ENCODE measurements at places on chromosomes 2 and 18.

GRCh38 chr2:241509155-241509784, 886 bp upstream of the STK25 start:
- DNase-seq = no peak

- no peak for DNase-seq
Observed at GRCh38 chr2:73749314-73749713, 12.2 kb upstream of the TPRKB start.

GRCh38 chr2:172870396-172870795, 134.8 kb downstream of the RAPGEF4 start:
- no peak for DNase-seq

GRCh38 chr2:222538535-222538934, 114.2 kb downstream of the SGPP2 start:
- DNase-seq = no peak

DNA sequence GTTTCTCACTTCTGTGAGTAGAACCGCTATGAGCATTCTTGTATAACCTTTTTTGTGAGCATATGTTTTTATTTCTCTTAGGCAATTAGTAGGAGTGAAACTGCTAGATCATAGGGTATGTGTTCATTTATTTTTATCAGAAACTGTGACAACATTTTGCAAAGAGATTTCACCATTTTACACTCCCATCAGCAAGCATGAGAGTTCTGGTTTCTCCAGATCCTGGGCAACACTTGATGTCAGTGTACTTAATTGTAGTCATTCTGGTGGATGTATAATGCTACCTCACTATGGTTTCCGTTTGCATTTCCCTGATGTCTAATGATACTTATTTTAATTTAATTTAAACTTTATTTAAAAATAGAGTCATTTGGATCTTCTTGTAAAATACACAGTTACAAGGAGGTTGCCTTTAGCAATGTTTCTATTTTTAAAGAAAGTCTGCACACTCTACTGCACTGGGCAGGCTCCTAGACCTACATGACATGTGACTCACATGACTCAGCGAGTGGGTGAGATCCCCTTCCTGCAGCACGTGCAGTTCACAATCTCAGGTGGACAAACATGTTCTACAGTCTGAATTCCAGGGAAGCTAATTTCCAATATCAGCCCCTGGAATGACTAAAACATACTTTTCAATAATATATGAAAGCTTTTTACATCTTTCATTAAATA, 127.0 kb upstream of the BCL2L11 start:
- DNase-seq = peak; percentile 34

DNA sequence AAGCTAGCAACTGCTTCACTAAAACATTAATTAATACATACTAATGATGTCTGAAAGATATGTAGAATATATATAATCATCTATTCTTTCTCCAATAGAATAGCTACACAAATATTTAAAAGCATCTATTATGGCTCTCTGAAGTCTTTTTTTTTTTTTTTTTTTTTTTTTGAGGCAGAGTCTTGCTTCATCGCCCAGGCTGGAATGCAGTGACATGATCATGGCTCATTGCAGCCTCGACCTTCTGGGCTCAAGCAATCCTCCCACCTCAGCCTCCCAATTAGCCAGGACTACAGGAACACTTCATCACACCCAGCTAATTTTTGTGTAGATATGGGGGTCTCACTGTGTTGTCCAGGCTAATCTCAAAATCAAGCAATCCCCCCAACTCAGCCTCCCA, 120.4 kb upstream of the KYNU start:
- no peak for DNase-seq

- DNase-seq = peak; percentile 51
Observed at GRCh38 chr2:175004730-175004979, 526 bp downstream of the CHN1 start.

- DNase-seq = no peak
Observed at GRCh38 chr2:147863835-147864234, 19.0 kb downstream of the ACVR2A start.

- DNase-seq = peak; percentile 80
Observed at GRCh38 chr2:39437522-39438296, 624 bp upstream of the MAP4K3 start.

- no peak for DNase-seq
Observed at GRCh38 chr2:73235315-73236028, 1.4 kb downstream of the CCT7 start.
